ENCODE measurements at places on chromosomes 7 and 10. TPM values are rescaled to one million over a fixed set of nuclear protein-coding genes. Genes with fewer than 3 reads are reported as not detected.

- H3K4me3 ChIP-seq, result no peak overlapping the region
- H3K4me1 ChIP-seq, result no peaks in the 10 kb centered on the region
- DNase-seq, result no peak
- no peaks in the 10 kb centered on the region for H3K27me3 ChIP-seq
- no peaks in the 10 kb centered on the region for H3K36me3 ChIP-seq
- no peak overlapping the region for H3K27ac ChIP-seq
These were observed 138.0 kb downstream of the PPP1R9A start for GRCh38 chr7:95045236-95045923.

GRCh38 chr10:117266400-117266799 is 25.5 kb downstream of the SLC18A2 start:
- H3K36me3 ChIP-seq, result no peaks in the 10 kb centered on the region
- H3K27me3 ChIP-seq, result peaks cover 7% of the 10 kb centered on the region
- no peak overlapping the region for H3K4me3 ChIP-seq
- no peak overlapping the region for H3K27ac ChIP-seq
- DNase-seq, result no peak

The AS3MT gene
- 0.39 TPM for total RNA-seq

DNA sequence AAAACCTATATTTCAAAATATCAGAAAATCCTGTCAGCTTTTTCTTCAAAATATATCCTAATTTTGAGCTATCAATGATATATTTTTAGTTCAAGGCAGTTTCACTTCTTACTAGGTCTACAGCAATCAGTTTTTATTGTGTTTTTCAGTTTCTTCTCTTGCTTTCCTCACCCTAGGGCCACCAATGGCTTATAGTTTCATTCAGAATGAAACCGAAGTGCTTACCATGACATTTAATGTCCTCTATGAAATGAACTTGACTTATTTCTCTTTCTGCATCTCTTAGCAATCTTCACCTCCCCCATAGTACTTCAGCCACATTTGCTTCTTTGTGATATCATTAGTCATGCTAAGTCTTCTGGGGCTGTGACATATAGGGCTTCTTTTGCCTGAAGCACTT is 100.3 kb downstream of the ARL5B start:
- H3K4me3 ChIP-seq, result no peak overlapping the region
- no peaks in the 10 kb centered on the region for H3K36me3 ChIP-seq

- no peak overlapping the region for H3K27ac ChIP-seq
- no peak overlapping the region for H3K4me3 ChIP-seq
- DNase-seq, result no peak
- no peaks in the 10 kb centered on the region for H3K27me3 ChIP-seq
These were observed 11.4 kb upstream of the ZKSCAN1 start for GRCh38 chr7:100003711-100004661.

The GPAM gene
- 10.6 TPM for total RNA-seq

The SLC16A12 gene
- not detected for total RNA-seq

GRCh38 chr7:2014391-2015241 is 218.1 kb downstream of the MAD1L1 start:
- peaks cover 8% of the 10 kb centered on the region for H3K4me1 ChIP-seq
- no peaks in the 10 kb centered on the region for H3K27me3 ChIP-seq
- no peak overlapping the region for H3K4me3 ChIP-seq
- H3K36me3 ChIP-seq, result no peaks in the 10 kb centered on the region
- no peak for DNase-seq

The RBP3 gene
- not detected for total RNA-seq

GRCh38 chr10:12588091-12588860 is 238.9 kb downstream of the CAMK1D start:
- H3K27ac ChIP-seq, result peak overlapping the region; percentile 34
- peaks cover 67% of the 10 kb centered on the region for H3K4me1 ChIP-seq
- H3K4me3 ChIP-seq, result peak overlapping the region; percentile 73
- no peaks in the 10 kb centered on the region for H3K27me3 ChIP-seq
- H3K36me3 ChIP-seq, result peaks cover 4% of the 10 kb centered on the region
- peak; percentile 17 for DNase-seq

DNA sequence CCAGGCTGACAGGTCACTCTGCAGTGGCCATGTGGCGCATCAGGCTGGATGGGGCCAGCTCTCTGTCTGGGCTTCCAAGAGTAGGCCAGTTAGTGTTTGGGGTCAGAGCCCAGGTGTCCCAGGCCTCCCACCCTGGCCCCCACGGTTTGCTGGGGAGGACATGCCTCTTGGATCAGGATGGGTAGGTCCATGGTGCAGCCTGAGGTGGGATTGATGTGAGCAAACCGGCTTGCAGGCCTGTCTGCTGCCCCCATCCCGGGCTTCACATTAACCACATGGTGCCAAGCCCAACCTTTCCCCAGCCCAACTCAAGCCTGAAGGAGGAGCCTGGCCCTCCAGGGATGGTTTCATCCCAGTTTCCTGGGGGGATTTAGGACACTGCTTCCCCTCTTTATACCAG is 39.2 kb downstream of the LDB3 start:
- DNase-seq, result no peak
- H3K4me3 ChIP-seq, result no peak overlapping the region
- peaks cover 22% of the 10 kb centered on the region for H3K4me1 ChIP-seq

The TRIM50 gene
- total RNA-seq, result not detected

DNA sequence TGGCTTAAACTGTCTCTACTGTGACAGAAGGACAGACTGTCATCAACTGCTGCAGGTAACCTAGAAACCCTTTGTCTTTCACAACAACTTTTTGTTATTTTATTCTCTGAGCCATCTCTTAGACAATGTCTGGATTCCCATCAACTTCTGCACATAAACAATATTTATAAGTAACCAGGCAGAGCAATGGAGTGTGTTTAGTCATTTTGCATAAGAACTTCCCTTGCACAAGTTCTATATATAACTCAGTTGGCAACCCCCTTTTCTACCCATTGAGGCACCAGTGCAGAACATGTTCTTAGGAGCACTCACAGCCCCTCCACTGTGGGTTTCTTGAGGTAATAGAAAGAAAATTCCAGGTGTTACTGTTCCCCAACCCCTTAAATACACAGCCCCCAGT is 65.0 kb upstream of the IL6 start:
- H3K27me3 ChIP-seq, result peaks cover 31% of the 10 kb centered on the region
- peak overlapping the region; percentile 42 for H3K27ac ChIP-seq
- peak; percentile 17 for DNase-seq
- H3K36me3 ChIP-seq, result no peaks in the 10 kb centered on the region

GRCh38 chr7:74334030-74334429 is 44.8 kb downstream of the CLIP2 start:
- DNase-seq, result no peak
- no peak overlapping the region for H3K27ac ChIP-seq
- no peak overlapping the region for H3K4me3 ChIP-seq
- H3K4me1 ChIP-seq, result no peaks in the 10 kb centered on the region

The SPDYE18 gene
- total RNA-seq, result 0.63 TPM

DNA sequence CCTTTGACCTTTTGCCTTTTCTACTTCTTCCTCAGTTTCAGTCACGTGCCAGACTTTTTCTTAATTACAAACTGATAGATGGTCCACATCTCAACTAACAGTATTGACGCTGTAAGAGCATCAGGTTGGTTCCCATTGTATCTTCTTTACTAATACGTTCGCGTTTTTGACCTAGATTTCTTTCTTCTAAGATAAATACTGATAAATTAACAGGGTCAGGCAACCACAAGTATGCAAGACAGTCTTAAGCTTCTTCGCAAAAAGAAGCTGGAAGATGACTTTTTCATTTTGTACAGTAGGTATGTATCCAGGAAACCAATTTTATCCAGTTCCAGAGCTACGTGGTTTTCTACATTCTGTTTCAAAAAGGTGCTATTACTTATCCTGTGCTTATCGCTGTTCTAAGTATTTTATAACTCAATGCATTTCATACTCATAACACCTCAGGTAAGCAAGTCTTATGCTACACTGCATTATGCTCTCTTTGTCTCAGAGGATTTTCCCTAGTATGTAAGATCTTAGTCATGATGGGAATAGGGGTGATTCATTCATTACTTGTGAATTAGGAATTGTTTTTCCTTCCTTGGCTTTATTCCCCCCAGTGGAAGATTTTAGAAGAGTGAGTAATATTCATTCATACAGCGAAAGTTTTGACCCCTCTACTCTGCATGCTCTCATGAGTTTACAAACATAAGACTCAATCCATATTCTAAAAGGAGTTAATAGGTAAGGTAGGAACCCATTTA is 955 bp downstream of the DUS4L start:
- peaks cover 56% of the 10 kb centered on the region for H3K4me1 ChIP-seq
- peak overlapping the region; percentile 86 for H3K4me3 ChIP-seq
- H3K27me3 ChIP-seq, result no peaks in the 10 kb centered on the region
- no peak for DNase-seq
- peak overlapping the region; percentile 94 for H3K27ac ChIP-seq
- H3K36me3 ChIP-seq, result peaks cover 2% of the 10 kb centered on the region

The ATG9B gene
- 9.0 TPM for total RNA-seq

The COL28A1 gene
- total RNA-seq, result 0.29 TPM

- no peaks in the 10 kb centered on the region for H3K36me3 ChIP-seq
- H3K4me3 ChIP-seq, result no peak overlapping the region
- no peak overlapping the region for H3K27ac ChIP-seq
- no peaks in the 10 kb centered on the region for H3K4me1 ChIP-seq
These were observed 7.2 kb upstream of the MBL2 start for GRCh38 chr10:52779541-52780390.

The LLCFC1 gene
- total RNA-seq, result not detected

GRCh38 chr10:45513551-45513950 is 139.5 kb downstream of the ALOX5 start:
- no peak for DNase-seq
- no peaks in the 10 kb centered on the region for H3K27me3 ChIP-seq
- no peak overlapping the region for H3K4me3 ChIP-seq

DNA sequence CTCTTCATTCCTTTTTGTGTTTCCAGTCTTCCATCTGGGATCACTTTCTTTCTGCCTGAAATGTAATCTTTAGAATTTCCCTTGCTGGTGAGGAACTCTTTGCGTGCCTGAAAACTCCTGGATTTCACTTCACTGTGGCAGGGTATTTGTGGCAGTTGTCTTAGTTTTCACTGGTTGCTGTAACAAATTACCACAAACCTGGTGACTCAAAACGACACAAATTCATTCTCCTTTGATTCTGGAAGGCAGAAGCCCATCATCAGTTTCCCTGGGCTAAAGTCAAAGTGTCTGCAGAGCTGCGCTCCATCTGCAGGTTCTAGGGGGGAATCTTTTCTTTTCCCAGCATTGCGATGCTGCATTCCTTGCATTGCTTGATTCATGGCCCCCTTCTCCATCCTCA is 109.3 kb downstream of the RBM20 start:
- H3K4me1 ChIP-seq, result peaks cover 58% of the 10 kb centered on the region
- peaks cover 17% of the 10 kb centered on the region for H3K36me3 ChIP-seq
- peak overlapping the region; percentile 78 for H3K27ac ChIP-seq
- peak overlapping the region; percentile 61 for H3K4me3 ChIP-seq
- no peak for DNase-seq

The EGR2 gene
- 76.7 TPM for total RNA-seq

GRCh38 chr10:55224007-55224781 is 423.2 kb upstream of the PCDH15 start:
- no peaks in the 10 kb centered on the region for H3K27me3 ChIP-seq
- H3K4me3 ChIP-seq, result no peak overlapping the region
- H3K4me1 ChIP-seq, result no peaks in the 10 kb centered on the region
- no peaks in the 10 kb centered on the region for H3K36me3 ChIP-seq

- H3K36me3 ChIP-seq, result no peaks in the 10 kb centered on the region
- no peak overlapping the region for H3K27ac ChIP-seq
- H3K27me3 ChIP-seq, result peaks cover 11% of the 10 kb centered on the region
- DNase-seq, result peak; percentile 68
These were observed 497 bp downstream of the PPP2R2D start for GRCh38 chr10:131901181-131901829.

DNA sequence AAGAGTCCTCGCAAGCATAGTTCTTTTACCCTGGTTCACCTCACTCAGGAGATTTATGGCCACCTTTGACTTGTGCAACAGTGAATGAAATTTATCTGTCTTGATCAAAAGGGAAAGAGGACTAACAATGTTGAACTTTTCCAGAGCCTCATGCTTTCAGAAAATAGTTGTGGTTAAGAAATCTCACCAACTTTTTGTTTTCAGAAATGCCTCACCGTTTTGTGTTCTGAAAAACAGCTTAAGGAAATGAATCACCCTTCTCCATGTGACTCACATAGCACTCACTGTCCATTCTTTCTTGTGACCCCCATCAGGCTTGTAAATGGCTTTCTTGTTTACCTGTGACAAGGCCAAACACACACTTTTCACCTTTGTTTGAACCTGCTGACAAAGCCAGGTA is 148.6 kb upstream of the FAM3C start:
- H3K36me3 ChIP-seq, result peaks cover 4% of the 10 kb centered on the region
- H3K27ac ChIP-seq, result peak overlapping the region; percentile 64
- DNase-seq, result peak; percentile 32
- H3K27me3 ChIP-seq, result no peaks in the 10 kb centered on the region

GRCh38 chr7:35817181-35817580 is 16.3 kb downstream of the SEPTIN7 start:
- H3K36me3 ChIP-seq, result peaks cover 10% of the 10 kb centered on the region
- DNase-seq, result no peak
- no peaks in the 10 kb centered on the region for H3K27me3 ChIP-seq
- peaks cover 76% of the 10 kb centered on the region for H3K4me1 ChIP-seq
- no peak overlapping the region for H3K4me3 ChIP-seq
- H3K27ac ChIP-seq, result peak overlapping the region; percentile 81

DNA sequence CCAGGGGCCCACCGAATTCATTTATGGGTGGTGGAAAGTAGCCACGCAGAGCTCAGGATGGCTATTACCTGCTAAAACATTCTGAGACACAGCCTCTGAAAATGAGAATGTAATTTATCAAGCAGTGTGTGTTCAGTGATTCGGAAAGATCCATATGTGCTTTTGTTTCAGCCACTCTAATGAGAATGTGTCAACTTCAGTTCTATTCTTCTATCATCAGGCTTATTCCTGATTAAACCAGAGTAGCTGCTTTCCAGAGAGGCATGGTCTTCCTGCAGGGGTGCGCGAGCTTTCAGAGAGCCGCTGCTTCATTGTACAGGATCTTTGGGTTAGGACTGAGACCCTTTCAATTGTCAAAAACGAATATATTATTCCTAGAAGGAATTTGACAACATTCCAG is 167.6 kb downstream of the OTUD1 start:
- DNase-seq, result no peak
- H3K27me3 ChIP-seq, result no peaks in the 10 kb centered on the region
- H3K36me3 ChIP-seq, result no peaks in the 10 kb centered on the region
- H3K4me3 ChIP-seq, result no peak overlapping the region
- H3K27ac ChIP-seq, result no peak overlapping the region

GRCh38 chr10:99292159-99292558 is 37.0 kb upstream of the CNNM1 start:
- H3K27ac ChIP-seq, result no peak overlapping the region
- H3K36me3 ChIP-seq, result no peaks in the 10 kb centered on the region
- no peak for DNase-seq
- H3K27me3 ChIP-seq, result peaks cover 15% of the 10 kb centered on the region

GRCh38 chr10:103745341-103746247 is 109.8 kb downstream of the SH3PXD2A start:
- peak overlapping the region; percentile 87 for H3K27ac ChIP-seq
- peak overlapping the region; percentile 71 for H3K4me3 ChIP-seq
- peak; percentile 72 for DNase-seq
- H3K27me3 ChIP-seq, result no peaks in the 10 kb centered on the region
- no peaks in the 10 kb centered on the region for H3K36me3 ChIP-seq

The CYP2C8 gene
- 0.30 TPM for total RNA-seq

DNA sequence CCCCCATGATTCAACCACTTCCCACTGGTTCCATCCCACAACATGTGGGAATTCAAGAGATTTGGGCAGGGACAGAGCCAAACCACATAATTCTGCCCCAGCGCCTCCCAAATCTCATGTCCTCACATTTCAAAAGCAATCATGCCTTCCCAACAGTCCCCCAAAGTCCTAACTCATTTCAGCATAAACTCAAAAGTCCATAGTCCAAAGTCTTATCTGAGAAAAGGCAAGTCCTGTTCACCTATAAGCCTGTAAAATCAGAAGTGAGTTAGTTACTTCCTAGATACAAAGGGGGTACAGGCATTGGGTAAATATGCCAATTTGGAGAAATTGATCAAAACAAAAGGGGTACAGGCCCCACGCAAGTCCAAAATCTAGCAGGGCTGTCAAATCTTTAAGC is 272.9 kb downstream of the MAGI2 start:
- no peaks in the 10 kb centered on the region for H3K36me3 ChIP-seq
- no peaks in the 10 kb centered on the region for H3K27me3 ChIP-seq
- H3K27ac ChIP-seq, result no peak overlapping the region
- H3K4me3 ChIP-seq, result no peak overlapping the region

The SNX10 gene
- 41.8 TPM for total RNA-seq
